ENCODE measurements at places on chromosomes 11 and 22.

DNA sequence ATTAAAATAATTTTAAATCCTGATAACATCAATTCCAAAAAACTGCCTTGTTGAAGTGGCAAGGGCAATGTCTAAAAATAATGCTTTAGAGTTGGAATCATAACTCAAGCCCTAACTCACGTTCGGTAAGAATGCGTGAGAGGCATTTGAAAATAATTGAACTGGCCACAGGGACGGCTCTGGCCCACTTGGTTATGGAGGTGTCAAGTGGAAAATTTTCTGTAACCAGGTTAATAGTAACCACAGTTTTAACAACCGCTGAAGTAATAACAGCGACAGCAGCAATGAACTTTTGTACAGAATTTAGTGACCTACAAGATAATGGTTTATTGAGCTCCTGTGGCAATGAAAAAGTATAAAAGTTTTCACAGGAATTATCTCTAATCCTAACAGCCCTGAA lies 79.4 kb downstream of the ETS1 start:
- no peaks in the 10 kb centered on the region for H3K27me3 ChIP-seq
- peak overlapping the region; percentile 75 for H3K27ac ChIP-seq
- H3K4me1 ChIP-seq, result peaks cover 31% of the 10 kb centered on the region

DNA sequence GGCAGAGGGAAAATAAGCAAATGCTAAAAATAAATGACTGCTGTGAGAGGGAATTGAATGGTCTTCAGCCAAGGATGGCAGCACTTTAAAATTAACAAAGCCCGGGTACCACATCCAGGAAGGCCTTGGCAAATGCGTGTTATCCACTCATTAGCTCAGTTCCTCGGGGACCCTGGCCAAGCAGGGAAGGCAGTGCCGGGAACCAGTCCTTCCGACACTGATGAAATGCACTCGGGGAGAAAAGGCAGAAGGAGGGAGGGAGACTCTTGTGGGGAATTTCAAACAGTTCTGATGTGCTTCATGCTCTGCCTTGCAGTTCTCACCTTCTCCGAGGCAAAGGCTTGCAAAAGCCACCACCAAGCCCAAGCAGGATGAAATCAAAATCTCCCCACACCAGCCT lies 38.3 kb downstream of the CLPB start:
- H3K36me3 ChIP-seq, result no peaks in the 10 kb centered on the region
- no peaks in the 10 kb centered on the region for H3K27me3 ChIP-seq
- H3K27ac ChIP-seq, result no peak overlapping the region
- H3K4me1 ChIP-seq, result no peaks in the 10 kb centered on the region

- H3K36me3 ChIP-seq, result no peaks in the 10 kb centered on the region
- no peaks in the 10 kb centered on the region for H3K4me1 ChIP-seq
- no peaks in the 10 kb centered on the region for H3K27me3 ChIP-seq
- no peak overlapping the region for H3K4me3 ChIP-seq
- H3K27ac ChIP-seq, result no peak overlapping the region
Observed at GRCh38 chr11:5204787-5205186, 4.3 kb upstream of the OR51V1 start.

DNA sequence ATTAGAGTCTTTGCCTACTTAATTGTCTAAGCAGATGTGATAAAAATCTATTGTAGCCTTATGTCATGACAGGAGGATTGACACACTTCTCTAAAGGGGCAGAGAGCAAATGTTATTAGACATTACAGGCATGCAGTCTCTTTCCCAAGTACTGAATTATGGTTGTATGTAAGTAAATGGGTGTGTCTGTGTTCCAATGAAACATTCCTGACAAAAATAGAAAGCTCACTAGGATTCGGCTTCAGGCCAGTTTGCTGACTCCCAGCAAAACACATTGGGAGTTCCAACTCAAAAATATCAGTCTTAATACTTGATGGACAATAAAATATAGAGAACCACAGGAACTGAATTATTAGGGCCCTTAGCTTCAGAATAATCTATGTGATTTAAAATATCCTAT lies 1480.4 kb downstream of the FAM181B start:
- no peaks in the 10 kb centered on the region for H3K27me3 ChIP-seq
- no peak for DNase-seq
- no peak overlapping the region for H3K27ac ChIP-seq

DNA sequence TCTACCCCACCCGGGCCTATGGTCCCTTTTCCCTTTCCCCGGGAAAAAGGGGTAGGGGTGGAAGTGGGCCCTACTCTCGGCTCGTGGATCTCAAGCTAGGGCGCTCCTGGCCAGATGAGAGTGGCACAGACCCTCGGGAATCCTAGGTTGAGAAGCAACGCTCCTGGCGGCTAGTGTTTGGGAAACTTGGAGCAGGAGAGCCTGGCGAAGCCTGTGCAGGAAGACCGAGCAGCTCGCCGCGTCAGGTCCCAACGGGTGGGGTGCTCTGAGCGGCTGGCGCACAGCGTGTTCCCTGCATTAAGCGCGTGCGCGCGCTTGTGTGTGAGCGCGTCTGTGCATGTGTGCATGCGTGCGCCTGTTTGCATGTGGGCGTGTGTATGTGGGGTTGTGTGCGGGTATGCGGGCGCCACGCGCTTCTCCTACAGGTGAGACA lies 7.1 kb upstream of the FLI1 start:
- H3K4me3 ChIP-seq, result no peak overlapping the region
- no peaks in the 10 kb centered on the region for H3K36me3 ChIP-seq
- peak; percentile 37 for DNase-seq
- H3K4me1 ChIP-seq, result peaks cover 41% of the 10 kb centered on the region

DNA sequence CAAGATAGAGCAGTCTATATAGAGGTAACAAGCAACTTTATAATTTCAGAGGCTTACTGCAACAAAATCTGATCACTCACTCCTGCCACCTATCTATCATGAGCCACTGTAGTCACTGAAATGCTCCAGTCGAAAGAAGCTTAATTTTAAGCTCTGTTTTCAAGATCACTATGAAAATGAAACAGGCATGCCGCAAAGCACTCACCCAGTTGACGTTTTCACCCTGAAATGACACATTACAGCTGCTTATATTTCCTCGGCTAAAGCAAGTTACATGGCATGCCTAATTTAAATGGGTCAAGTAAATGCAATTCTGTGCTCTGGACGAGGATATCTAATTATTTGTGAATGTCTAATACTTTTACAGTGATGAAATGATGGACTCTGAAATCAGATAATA lies 616.3 kb downstream of the FAM181B start:
- H3K4me3 ChIP-seq, result no peak overlapping the region
- no peaks in the 10 kb centered on the region for H3K36me3 ChIP-seq
- no peak overlapping the region for H3K27ac ChIP-seq
- no peaks in the 10 kb centered on the region for H3K27me3 ChIP-seq
- DNase-seq, result no peak

DNA sequence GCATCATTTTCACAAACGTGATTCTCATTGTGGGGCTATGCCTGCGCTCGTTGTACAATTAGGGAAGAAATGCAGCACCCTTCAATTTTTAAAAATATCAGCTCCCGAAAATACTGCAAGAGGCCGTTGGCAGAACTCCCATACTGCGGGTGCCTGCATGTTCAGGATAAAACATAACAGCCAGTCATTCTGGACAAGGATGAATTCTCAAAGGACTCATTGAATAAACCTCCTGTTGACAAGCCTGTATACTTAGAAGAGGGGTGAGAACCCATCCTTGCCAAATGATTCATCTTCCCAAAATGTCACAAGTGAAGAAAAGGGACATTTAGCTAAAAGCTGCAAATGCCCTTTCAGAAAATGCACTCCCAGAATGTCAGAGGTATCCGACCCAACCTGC lies 141.9 kb downstream of the CSNK2A3 start:
- H3K27ac ChIP-seq, result no peak overlapping the region
- no peak overlapping the region for H3K4me3 ChIP-seq

DNA sequence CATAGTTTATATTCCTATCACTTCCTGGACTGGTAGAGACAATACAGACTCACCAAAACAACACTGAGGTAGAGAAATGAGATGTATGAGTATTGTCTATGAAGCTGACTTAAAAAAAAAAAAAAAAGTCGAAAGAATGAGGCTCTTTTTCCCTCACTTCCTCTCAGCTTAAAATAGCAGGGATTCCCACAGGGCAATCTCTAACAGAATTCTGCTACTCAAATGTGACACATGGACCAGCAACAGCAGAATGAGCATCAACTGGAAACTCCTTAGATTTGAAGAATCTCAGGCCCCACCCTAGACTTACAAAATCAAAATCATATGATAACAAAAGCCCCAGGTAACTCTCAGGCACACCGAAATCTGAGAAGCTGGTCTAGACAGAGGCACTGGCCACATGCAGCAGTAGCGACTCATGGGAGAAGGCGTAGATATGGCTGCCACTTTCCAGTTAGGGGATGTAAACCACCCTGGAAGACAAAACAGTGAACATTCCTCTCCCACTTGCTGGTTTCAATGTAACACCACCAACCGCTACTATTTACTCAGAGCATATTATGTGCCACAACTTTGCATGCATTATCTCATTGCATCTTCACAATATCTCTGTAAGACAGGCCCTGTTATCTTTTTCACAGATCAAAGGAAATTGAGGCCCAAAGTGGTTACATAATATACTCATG lies 128.0 kb downstream of the RBFOX2 start:
- H3K27me3 ChIP-seq, result no peaks in the 10 kb centered on the region
- H3K4me3 ChIP-seq, result no peak overlapping the region
- no peaks in the 10 kb centered on the region for H3K36me3 ChIP-seq
- peaks cover 13% of the 10 kb centered on the region for H3K4me1 ChIP-seq
- no peak for DNase-seq

Data from body of pancreas (tissue), 4 donors.